Muscle of arm (tissue), 14 donors: ENCODE measurements at places on chromosomes 4 and X.

DNA sequence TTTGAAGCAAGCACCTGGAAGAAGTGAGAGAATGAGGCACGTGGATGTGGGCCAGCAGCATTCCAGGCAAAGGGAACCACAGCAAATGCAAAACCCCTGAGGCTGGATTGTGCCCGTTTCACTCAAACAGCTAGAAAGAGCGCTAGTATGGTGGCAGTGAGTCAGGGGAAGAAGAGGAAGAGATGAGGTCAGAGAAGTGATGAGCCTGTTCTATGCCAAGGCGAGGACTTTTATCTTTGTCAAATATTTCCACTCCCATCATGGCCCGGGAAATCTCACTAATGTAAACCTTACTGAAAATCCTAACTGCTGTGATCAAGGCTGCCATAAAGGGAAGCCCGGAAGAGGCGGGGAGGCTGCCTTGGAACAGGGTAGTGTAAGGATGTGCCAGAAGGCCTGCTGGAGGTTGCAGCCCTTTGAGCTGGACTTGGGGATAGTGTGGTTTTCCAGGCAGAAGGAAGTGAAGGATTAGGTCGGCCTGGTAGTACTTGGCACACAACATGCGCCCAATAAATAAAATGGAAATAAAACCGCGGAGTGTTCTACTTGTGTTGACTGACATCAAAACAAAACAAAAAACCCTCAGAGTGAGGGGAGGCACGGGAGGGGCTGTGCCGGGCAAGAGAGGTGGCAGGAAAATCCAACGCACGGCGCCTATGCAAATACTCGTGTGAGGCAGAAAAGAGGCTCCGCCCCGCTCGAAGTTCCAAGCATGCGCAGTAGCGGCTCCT is 1.2 kb upstream of the CDK16 start:
- no peak for DNase-seq

DNA sequence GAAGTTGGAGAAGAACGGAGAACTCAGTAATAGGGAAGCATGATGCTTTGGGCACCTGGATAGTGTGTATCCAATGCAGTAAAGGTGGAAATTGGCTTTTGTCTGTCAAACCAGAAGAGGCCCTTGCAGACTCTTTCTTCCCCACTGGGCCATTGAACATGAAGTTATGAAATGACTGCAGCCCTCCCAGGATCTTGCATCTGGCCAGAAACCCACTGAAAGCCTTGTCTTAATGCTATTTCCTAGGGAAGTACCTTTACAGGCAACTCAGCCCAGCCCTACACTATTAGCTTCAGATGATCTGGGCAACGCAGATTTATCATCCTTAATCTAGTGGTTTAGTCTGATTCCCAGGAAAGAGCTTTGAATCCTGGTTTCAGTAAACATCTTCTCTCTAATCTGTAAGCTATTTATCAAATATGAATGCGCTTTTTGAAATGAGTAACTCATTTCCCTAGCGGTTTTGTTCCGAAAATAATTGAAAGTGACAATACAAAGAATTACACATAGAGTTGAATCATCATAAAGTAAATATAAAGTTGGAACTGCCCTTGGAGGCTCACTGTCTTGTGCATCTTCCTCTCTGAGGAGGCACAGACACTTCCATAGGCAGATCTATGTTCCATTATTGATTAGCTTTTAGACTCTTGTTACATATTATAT is 464.1 kb downstream of the IDS start:
- no peak for DNase-seq

DNA sequence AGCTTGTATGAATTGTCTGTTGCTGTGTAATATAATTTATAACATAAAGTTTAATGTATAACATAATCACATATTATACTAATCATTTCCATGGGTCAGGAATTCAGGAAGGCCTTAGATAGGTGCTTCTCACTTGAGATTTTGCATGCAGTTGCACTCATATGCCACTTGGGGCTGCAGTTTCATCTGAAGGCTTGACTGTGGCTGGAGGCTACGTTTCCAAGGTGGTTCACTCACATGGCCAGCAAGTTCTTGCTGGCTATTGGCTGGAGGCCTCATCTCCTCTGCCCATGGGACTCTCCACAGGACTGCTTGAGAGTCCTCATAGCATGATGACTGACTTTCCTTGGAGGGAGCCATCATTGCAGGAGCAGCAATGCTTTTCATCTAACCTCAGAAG is 53.4 kb upstream of the STX18 start:
- DNase-seq = no peak

DNA sequence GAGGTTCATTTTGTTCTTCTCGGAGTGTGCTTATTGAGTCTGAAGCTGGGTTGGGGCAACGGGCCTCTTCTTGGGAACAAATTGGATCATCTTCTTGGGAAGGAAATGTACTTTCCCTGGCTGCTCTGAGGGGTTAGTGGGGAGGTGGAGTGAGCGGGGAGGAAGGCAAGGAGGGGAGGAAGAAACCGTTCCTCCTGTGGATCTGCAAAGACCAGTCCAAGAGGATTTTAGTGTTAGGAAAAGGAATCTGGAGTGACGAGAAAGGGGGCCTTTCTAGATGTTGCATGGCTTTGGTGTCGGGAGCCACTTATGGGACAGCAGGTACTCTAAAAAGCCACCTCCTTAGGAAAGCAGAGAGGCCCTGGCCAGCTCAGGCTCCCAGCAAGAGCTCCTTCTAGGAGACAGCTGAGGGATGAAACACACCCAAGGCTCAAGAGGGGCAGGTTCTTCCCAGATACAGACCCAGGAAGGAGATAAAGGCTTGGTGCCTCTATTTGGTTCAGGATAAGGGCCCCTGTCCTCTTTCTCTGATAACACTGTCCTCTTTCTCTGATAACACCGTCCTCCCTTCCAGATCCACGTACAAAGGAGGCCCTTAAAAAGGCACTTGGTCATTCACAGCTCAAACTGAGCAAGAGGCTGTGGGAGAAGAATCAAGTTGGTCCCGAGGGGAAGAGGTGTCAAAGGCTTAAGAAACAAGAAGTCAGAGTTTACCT is 451 bp downstream of the SOD3 start:
- no peak for DNase-seq

DNA sequence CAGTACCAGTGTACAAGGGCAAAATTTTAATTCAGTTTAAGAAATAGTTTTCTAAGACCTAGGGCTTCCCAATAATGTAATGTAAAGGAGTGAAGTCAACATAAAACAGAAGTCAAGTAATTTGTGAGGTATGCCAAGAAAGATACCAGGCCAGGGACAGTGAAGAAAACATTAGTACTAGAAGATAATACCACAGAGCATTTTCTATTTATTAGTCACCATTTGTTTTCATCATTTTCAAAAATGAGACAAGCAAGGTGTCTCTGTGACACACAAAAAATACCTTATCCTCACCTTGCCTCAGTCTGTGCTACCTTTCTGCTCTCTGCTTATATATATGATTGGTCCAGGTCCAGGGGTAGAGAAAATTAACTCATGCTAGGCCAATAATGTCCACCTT is 46.8 kb downstream of the VEGFC start:
- DNase-seq = no peak

DNA sequence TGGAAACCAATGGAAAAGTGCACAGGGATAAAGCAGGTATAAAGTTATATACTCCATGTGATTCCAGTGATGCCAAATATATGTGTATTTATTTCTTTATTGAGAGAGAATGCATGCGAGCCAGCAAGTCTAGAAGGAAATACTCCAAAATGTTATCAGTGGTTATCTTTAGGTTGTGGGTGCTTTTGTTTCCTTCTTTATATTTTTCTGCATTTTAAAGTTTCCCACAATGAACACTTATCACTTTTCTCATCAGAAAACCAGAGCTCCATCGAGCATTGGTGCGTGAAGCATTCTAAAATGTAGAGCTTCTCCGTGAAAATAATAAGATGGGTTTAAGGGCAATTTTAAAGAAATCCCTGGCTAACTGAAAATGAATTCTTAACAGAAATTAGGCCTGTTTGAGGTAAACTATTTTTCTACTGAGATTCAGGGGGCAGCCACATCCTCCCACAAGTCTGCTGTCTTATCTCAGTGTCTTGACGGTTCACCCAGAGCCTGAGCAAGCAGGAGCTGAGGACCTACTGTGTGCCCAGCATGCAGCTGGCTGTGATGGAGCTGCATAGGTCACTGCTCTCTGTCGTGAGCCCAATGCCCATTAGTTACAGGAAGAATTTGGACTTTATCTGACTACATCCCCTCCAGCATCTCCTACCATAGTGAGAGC is 18.7 kb upstream of the CD40LG start:
- DNase-seq = no peak

DNA sequence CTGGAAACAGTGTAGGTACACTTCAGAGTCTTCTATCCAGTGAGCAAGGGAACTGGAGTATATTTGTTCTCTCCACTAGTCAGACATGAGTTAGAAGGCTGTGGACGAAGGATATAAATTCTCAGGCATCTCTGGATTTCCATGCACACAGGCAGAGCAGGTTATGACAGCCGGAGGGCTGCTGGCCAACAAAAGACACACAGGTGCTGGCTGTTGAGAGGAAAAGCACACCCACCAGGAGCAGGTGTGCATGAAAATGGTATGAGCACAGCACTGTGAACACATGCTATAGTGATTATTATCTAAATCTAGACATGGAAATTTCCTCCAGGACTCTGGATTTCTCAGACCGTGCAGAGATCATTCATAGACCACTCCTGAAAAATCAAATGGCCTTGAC is 444.7 kb upstream of the RPS6KA3 start:
- no peak for DNase-seq

DNA sequence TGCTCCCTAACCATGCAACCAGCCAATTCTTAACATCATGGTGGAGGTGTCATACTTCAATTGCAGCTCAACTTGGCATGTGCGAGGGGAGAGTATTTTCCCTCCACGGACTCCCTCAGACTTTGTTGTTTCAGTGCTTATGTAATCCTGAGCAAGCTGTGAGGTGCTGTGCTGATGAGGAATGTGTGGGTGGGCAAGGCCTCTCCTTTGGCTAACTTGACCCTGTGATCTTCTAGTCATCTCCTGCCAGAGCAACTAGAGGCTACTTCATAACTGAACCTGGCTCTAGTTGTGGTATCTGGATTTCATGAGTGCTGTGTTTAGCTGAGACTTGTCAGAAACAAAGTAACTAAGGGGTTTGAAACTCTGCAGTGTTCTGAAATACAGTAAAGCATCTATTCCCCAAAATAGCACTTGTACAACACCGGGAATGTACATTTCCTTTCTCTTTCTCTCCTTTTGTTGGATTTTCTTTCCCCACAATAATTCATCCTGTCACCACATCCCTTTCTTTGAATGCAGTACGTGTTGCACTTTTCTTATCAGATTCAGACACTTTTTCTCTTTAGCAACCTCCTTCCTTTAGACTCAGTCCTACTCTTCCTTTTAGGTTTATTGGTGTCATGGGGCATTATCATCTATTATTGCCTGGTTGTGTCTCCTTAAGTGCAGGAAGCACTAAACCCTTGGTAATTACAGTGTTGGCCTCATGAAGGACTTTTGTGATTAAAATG is 415.2 kb upstream of the NR3C2 start:
- DNase-seq = peak; percentile 9

- DNase-seq = no peak
These were observed 267.5 kb downstream of the NKX6-1 start for GRCh38 chr4:84231539-84232055.

DNA sequence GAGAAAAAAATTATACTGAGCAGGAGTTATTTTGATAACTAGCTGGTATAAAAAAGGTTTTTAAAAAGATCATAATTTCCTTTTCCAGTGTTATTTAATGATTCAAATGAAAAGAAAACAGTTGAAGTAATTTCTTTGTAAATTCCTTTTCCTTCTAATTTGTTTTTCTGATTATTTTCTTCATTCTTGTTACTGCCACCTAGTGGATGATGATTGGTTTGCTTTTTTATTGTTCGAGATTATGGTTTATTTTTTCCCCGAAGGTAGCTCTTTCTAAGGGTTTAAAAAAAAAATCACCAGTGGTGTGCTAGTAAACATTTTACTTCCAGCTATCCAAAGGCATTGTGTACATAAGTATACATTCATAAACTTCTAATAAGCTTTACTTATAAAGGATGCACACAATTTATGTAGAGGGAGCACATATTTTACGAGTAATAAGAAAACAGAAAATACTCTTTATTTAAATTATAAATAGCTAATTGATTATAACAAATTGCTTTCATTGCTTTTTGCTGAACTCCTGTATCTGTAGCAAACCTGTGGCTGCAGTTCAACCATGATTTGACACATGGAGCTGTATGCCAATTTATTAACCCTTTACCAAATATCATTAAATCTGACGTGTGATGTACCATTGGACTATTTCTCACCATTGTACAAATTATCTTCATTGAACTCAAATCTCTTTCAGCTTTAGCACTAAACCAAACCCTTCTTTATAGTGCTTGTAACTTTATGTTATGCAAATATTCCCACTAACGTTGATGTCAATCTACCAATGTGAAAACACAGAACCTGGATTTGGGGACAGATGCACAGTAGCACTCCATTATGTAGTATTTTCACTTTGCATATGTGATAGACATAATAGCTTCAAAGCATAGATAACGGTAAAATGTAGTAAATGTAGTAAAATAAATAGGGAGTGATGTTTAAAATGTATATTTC is 97.8 kb upstream of the ANK2 start:
- DNase-seq = no peak

GRCh38 chr4:62366939-62367338 is 1166.8 kb downstream of the ADGRL3 start:
- no peak for DNase-seq

- no peak for DNase-seq
These were observed 1698.4 kb upstream of the PCDH10 start for GRCh38 chr4:131450572-131451209.
